ENCODE measurements at places on chromosomes 11 and 22. TPM values are rescaled to one million over a fixed set of nuclear protein-coding genes. Genes with fewer than 3 reads are reported as not detected.

Gene MAML2
- total RNA-seq, result 18.9 TPM

Gene SLC25A18
- total RNA-seq, result 14.0 TPM

Gene OR51B5
- total RNA-seq, result 0.99 TPM

Gene MIOX
- not detected for total RNA-seq

Gene MRGPRX4
- total RNA-seq, result 0.20 TPM

Gene PTGDR2
- total RNA-seq, result 1.2 TPM

Gene OR4X2
- total RNA-seq, result not detected

Gene OR2AT4
- 0.10 TPM for total RNA-seq

Gene C11orf91
- total RNA-seq, result not detected

Gene TBX1
- not detected for total RNA-seq

GRCh38 chr11:109972181-109972715 lies 120.9 kb upstream of the ZC3H12C start:
- peaks cover 5% of the 10 kb centered on the region for H3K4me1 ChIP-seq
- no peak overlapping the region for H3K27ac ChIP-seq
- no peaks in the 10 kb centered on the region for H3K36me3 ChIP-seq
- DNase-seq, result no peak
- H3K27me3 ChIP-seq, result no peaks in the 10 kb centered on the region

GRCh38 chr11:27028561-27028965 lies 12.1 kb upstream of the BBOX1 start:
- no peaks in the 10 kb centered on the region for H3K4me1 ChIP-seq
- H3K36me3 ChIP-seq, result no peaks in the 10 kb centered on the region
- no peak for DNase-seq

- no peaks in the 10 kb centered on the region for H3K27me3 ChIP-seq
- no peak overlapping the region for H3K27ac ChIP-seq
- no peaks in the 10 kb centered on the region for H3K36me3 ChIP-seq
- peak; percentile 9 for DNase-seq
- no peaks in the 10 kb centered on the region for H3K4me1 ChIP-seq
These were observed 60.8 kb upstream of the CCDC179 start for GRCh38 chr11:22920939-22921565.

DNA sequence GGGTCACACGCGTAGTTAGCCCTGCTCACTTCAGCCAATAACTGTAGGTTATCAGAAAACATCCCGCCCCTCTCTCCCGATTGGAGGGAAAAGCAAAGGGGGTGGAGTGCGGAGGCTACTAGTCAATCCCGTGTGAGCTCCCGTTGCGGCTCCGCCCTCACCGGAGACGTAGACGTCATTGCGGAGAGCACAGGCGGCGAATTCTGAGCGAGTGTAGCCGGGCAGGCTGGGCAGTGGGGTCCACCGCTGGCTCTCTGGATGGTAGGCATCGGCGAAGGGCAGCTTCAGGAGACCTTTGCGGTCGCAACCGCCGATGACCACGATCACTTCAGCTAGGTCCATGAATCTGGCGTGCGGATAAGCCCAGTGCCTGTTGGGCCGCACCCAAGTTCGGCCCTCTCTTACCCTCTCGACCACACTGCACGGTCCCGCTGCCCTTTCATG lies 4.7 kb downstream of the KLHL35 start:
- peaks cover 32% of the 10 kb centered on the region for H3K4me1 ChIP-seq
- H3K36me3 ChIP-seq, result peaks cover 21% of the 10 kb centered on the region
- H3K27ac ChIP-seq, result no peak overlapping the region
- peaks cover 36% of the 10 kb centered on the region for H3K27me3 ChIP-seq
- H3K4me3 ChIP-seq, result peak overlapping the region; percentile 40

DNA sequence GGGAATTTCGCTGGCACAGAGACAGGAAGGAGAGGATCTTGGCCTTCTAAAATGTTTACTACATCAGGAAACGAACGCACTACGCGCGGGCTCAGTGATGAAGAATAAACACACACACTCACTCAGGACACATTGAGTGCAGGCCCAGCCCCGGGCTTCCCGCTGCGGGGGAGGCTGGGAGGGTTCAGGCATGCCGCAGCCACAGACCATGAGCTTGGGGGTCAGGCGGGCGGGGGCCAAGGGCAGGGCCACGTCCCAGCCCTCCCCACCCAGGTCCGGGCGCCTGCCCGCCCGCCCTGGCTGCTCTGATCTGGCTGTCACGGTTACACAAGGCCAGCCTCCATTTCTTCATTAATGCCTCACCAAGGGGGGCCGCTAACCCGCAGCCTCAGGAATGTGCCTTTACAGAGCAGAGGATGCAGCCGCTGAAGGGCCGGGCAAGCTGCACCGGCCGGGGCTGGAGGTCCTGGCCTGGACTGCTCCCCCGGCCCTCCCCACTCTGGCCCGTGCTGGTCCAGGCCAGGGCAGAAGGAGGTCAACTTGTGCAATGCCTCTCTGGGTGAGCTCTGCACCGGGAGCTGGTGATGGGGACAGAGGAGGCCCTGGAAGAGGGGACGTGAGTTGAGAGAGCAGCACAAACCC lies 41.7 kb downstream of the IGF2 start:
- peak overlapping the region; percentile 78 for H3K27ac ChIP-seq
- H3K4me1 ChIP-seq, result peaks cover 43% of the 10 kb centered on the region
- no peak for DNase-seq
- H3K27me3 ChIP-seq, result no peaks in the 10 kb centered on the region
- H3K36me3 ChIP-seq, result no peaks in the 10 kb centered on the region
- H3K4me3 ChIP-seq, result no peak overlapping the region

DNA sequence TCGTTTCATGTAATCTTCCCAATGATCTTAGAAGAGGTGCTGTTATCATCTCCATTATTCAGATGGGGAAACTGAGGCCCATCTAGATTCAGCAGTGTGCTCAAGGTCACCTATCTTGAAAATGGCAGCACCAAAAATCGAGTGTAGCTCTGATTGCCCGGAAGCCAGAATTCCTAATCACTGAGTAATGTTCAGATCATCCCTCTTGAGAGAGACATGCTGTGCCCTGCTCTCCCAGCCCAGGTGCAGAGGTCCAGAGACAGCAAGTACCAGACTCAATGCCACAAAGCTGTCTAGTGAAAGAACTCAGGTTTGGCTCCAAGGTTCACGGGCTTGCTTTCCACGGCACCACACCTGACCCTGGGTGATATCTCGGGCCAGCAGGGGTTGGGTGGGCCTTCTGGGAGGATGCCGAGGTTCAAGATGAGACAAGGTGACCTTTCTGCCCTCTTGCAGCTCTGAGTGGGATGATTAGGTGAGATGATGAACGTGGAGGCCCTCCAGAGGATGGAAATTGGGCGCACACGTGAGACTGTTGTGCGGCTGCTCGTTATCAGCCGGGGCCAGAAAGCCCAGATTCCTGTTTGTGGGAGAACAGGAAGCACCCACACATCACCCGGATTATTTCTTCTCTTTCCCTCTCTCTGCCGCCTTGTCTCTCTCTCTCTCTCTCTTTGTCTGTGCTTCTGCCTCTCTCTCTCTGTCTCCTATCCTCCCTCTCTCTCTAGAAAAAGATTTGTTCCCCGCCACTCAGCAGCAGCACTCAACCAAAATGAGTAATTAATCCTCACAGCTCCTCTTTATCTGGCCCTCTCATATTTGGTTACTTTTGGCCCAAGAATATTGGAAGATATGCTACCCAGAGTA lies 19.0 kb upstream of the RASD2 start:
- H3K36me3 ChIP-seq, result no peaks in the 10 kb centered on the region
- H3K27me3 ChIP-seq, result no peaks in the 10 kb centered on the region
- H3K27ac ChIP-seq, result no peak overlapping the region
- peaks cover 27% of the 10 kb centered on the region for H3K4me1 ChIP-seq

- no peak overlapping the region for H3K4me3 ChIP-seq
- peaks cover 15% of the 10 kb centered on the region for H3K4me1 ChIP-seq
- no peaks in the 10 kb centered on the region for H3K36me3 ChIP-seq
- H3K27me3 ChIP-seq, result no peaks in the 10 kb centered on the region
- DNase-seq, result no peak
These were observed 468.6 kb downstream of the BRD1 start for GRCh38 chr22:49359076-49359475.

- no peaks in the 10 kb centered on the region for H3K27me3 ChIP-seq
- DNase-seq, result no peak
- peaks cover 88% of the 10 kb centered on the region for H3K4me1 ChIP-seq
- H3K36me3 ChIP-seq, result peaks cover 84% of the 10 kb centered on the region
- no peak overlapping the region for H3K4me3 ChIP-seq
- no peak overlapping the region for H3K27ac ChIP-seq
These were observed 5.6 kb downstream of the DUSP8 start for GRCh38 chr11:1566381-1567051.

- H3K27me3 ChIP-seq, result no peaks in the 10 kb centered on the region
- no peak overlapping the region for H3K27ac ChIP-seq
- DNase-seq, result peak; percentile 22
These were observed 51.1 kb upstream of the LMO2 start for GRCh38 chr11:33942954-33943353.

GRCh38 chr11:62921573-62922188 lies 518 bp upstream of the CHRM1 start:
- H3K36me3 ChIP-seq, result no peaks in the 10 kb centered on the region
- peaks cover 63% of the 10 kb centered on the region for H3K4me1 ChIP-seq
- H3K4me3 ChIP-seq, result peak overlapping the region; percentile 26
- DNase-seq, result no peak

DNA sequence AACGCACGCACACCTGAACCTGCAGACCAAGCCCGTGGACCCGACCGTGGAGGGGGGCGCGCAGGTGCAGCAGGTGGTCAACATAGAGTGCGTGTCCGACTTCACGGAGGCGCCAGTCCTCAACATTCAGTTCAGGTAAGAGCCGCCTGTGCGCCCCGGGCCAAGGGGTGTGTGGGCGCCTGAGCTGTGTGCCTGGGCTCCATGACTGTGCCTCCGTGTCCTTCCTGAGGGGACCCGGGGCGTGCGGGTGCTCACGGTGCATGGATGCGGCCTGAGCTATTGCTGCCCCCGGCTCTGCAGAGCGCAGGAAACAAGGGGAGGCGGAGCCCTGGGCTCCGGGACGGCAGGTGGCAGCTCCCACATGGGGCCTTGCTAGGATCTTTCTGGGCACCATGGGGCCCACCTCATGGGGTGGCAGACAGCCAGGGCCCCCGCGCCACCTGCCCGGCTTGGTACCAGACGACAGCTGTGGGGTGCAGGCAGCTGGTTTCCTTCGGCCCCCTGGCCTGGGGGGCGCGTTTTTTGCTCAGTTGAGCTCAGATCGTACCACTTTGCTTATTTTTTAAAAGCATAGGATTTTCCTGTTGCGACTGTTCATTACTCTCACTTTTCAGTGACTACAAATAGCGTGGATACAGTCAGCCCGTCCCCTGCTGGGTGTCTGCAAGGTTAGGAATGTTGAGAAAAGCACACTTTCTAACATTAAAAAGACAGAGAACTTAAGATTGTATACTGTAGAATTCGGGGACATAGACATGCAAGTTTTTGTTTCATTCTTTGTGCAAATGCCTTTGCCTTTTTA lies 28.3 kb downstream of the MUC6 start:
- DNase-seq, result no peak
- no peak overlapping the region for H3K4me3 ChIP-seq
- peaks cover 89% of the 10 kb centered on the region for H3K36me3 ChIP-seq
- no peak overlapping the region for H3K27ac ChIP-seq
- peaks cover 16% of the 10 kb centered on the region for H3K4me1 ChIP-seq

GRCh38 chr11:75342966-75343870 lies 8.2 kb downstream of the ARRB1 start:
- no peak overlapping the region for H3K27ac ChIP-seq

DNA sequence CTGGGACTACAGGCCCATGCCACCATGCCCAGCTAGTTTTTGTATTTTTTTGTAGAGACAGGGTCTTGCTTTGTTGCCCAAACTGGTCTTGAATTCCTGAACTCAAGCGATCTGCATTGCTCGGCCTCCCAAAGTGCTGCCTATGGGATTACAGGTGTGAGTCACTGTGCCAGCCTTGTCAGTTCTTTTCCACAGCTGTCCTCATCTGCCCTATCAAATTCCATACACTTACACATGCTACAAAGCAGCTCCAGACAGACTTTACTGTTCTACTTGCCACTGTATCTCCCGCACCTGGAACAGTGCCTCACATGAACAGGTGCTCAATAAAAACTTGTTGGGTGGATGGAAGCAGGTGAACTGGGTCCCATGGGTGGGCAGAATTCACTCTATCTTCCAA lies 8.2 kb downstream of the STX5 start:
- H3K4me3 ChIP-seq, result no peak overlapping the region
- no peaks in the 10 kb centered on the region for H3K27me3 ChIP-seq
- H3K36me3 ChIP-seq, result peaks cover 82% of the 10 kb centered on the region

- peak; percentile 96 for DNase-seq
- H3K4me1 ChIP-seq, result no peaks in the 10 kb centered on the region
- no peak overlapping the region for H3K27ac ChIP-seq
- no peaks in the 10 kb centered on the region for H3K36me3 ChIP-seq
- H3K27me3 ChIP-seq, result no peaks in the 10 kb centered on the region
- peak overlapping the region; percentile 40 for H3K4me3 ChIP-seq
These were observed 48.9 kb downstream of the ARHGEF12 start for GRCh38 chr11:120385110-120385509.

DNA sequence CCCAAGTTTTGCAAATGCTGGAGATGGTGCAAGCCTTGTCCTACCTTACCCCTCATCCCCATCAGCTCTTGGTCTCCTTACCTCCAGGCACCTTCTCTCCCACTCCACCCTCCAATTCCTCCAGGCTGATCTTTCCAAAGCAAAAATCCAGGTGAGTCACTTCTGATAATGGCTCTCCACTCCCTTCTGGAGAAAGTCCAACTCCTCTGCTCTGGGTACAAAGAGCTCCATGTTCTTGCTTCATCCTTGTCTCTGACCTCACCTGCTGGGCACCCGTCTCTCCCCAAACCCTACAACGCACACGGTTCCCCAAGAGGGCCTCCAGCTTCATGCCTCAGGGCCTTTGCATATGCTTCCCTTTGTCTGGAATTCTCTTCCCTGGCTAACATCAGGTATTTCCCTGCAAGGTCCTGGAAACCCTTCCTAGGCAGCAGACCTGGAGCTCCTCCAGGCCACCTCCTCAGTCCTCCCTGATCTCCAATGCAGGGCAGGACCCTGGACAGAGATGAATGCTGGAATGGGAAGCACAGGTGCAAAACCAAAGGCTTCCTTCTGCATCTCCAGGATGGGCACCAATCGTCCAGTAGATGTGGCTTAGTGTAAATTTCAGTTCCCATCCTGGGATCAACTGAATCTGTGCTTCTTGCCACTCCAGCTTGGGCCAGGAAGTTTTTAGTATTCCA lies 22.7 kb downstream of the IFT27 start:
- H3K27me3 ChIP-seq, result no peaks in the 10 kb centered on the region
- H3K27ac ChIP-seq, result no peak overlapping the region
- no peak for DNase-seq
- peaks cover 30% of the 10 kb centered on the region for H3K4me1 ChIP-seq
- H3K4me3 ChIP-seq, result no peak overlapping the region

DNA sequence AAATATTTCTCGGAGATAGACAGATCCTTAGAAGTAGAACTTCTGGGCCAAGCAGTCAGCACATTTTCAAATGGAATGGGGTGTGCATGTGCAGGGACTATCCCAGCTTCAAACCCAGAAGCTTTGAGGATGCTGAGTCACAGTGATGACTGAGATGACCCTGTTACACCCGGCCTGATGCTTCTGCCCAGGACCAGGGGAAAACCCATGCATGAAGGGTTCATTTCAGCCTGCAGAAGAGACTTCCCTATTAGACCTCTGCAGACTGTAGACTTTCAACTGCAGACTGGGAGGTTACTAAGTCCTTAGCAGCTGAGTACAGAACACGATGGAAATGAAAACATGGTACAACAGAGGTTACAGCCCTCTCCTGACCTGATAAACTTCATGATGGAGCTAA lies 3.6 kb upstream of the OR2AT4 start:
- no peaks in the 10 kb centered on the region for H3K27me3 ChIP-seq
- H3K4me3 ChIP-seq, result no peak overlapping the region
- DNase-seq, result no peak
- H3K4me1 ChIP-seq, result no peaks in the 10 kb centered on the region

- no peak for DNase-seq
- H3K36me3 ChIP-seq, result no peaks in the 10 kb centered on the region
- no peaks in the 10 kb centered on the region for H3K27me3 ChIP-seq
- H3K4me3 ChIP-seq, result no peak overlapping the region
- H3K27ac ChIP-seq, result no peak overlapping the region
- H3K4me1 ChIP-seq, result no peaks in the 10 kb centered on the region
These were observed 922.3 kb downstream of the BRD1 start for GRCh38 chr22:48905206-48905975.
